ENCODE measurements at places on chromosomes 7 and 10.

GRCh38 chr7:12456506-12456905, 52.8 kb upstream of the VWDE start:
- no peak for DNase-seq

DNA sequence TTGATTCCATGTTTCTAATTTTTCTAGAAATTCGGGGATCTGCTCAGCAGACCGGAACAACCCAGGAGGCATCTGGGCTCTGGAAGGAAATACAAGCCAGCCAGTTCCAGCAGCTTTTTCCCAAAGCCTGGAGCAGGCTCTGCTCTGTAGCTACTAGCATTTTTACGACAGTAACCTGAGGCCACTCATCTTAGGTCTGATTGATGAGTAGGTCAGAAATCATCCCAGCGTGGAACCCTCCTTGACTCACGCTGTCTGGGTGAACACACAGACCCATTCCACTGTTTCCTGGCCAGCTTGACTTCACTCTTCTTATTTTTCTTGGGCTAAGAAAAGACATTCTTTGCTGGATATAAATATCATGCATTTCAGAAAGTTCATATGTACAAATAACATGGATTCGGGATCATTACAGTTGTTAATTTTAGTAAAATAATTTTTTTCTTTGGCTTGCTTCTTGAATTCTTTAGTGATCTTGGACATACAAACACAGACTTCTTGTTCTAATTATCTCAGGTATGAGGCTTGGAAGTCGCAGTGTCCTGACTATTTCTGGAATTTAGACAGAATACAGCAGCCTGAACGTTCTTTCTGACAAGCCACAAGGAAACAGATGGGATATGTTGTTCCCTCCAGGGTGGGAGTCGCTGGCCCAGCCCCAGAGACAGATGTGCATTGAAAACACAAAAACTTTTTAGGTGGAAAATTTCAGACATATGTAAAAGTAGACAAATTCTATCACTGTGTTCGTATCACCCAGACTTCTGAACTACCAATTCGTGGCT, 54.6 kb upstream of the PITRM1 start:
- no peak for DNase-seq

GRCh38 chr10:88608780-88609179, 22.2 kb downstream of the LIPJ start:
- DNase-seq: no peak

GRCh38 chr10:115091161-115091560, 2.0 kb upstream of the ATRNL1 start:
- DNase-seq: no peak
